ENCODE measurements at places on chromosomes 1 and 21. TPM values are rescaled to one million over a fixed set of nuclear protein-coding genes. Genes with fewer than 3 reads are reported as not detected.

Gene PTGER3
- 0.07 TPM for polyA plus RNA-seq

Gene ANKRD34A
- polyA plus RNA-seq, result 0.22 TPM

Gene MRTO4
- 29.0 TPM for polyA plus RNA-seq

- DNase-seq, result no peak
Measured at GRCh38 chr21:42696501-42697040, 43.1 kb downstream of the PDE9A start.

DNA sequence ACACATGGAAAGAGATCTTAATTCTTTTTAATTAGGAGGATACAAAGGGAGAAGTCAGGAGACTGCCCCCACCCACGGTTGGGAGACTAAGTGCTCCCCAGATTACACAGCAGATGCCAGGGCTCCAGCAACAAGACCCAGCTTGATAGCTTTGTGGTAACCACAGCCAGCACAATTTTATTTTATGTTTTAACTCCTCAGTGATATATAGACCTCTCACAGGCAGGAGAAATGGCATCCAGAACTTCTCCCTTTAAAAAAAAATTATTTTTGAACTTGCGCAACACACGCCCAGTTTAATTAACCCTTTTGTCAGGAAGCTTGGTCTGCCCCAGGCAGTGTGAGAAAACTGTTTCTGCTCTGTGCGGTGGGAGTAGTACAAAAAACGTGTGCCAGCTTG, 62.6 kb upstream of the ACOT11 start:
- DNase-seq, result no peak

- DNase-seq, result no peak
Measured at GRCh38 chr1:247392088-247392487, 23.9 kb upstream of the NLRP3 start.
